GM12865 (cell line): ENCODE measurements at places on chromosomes 4 and X.

GRCh38 chrX:69524781-69525363 is 20.7 kb downstream of the NALF2 start:
- no peak for DNase-seq

- peak; percentile 9 for DNase-seq
Measured at GRCh38 chr4:176635372-176636261, 157.1 kb downstream of the VEGFC start.

DNA sequence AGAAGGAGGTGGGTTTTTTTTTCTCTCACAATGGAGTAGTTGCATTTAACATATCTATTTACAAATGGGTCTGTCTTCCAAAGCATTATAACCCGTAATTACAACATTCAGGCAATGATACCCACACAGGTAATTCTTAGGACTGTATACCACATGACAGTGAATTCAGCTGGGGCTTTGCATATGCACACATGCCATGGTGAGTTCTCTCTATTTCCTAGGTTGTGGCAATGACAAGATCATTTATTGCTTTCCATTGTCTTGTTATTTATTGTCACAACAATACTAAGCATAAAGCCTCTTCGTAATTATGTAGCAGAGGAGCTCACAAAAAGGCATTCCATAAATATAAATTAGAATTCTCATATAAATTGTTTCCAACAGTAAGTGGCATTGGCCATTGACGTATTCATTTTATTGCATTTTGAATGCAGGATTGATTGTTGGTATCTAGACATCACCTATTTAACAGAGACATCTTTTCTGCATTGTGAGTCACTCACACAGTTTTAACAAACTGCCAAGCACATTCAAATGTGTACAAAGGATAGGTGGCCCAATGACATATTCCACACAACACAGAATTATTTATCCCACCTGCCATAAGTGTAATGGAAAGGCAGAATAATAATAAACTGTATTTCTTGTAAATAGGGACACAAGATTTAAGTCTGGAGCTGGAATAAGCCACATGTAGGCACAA is 390.7 kb upstream of the GALNT7 start:
- no peak for DNase-seq

DNA sequence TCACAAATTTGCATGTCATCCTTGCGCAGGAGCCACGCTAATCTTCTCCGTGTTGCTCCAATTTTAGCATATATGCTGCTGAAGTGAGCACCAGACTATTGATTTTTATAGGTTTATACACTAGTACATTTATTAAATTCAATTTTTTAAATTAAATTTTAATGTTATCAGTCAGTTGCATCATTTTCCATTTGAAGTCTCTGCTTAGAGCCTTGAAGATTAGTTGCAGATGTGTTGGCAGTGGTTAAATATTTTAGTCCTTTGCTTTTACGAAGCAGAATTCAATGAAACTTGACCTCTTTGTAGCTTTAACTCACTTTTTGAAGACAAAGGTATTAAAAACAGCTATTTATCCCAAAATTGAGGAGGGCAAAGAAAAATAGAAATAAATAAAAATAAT is 16.5 kb downstream of the TRAPPC11 start:
- DNase-seq, result no peak

GRCh38 chr4:76233967-76234678 is 17.4 kb upstream of the FAM47E start:
- no peak for DNase-seq

- DNase-seq, result no peak
Measured at GRCh38 chrX:21907260-21907659, 33.2 kb upstream of the SMS start.

DNA sequence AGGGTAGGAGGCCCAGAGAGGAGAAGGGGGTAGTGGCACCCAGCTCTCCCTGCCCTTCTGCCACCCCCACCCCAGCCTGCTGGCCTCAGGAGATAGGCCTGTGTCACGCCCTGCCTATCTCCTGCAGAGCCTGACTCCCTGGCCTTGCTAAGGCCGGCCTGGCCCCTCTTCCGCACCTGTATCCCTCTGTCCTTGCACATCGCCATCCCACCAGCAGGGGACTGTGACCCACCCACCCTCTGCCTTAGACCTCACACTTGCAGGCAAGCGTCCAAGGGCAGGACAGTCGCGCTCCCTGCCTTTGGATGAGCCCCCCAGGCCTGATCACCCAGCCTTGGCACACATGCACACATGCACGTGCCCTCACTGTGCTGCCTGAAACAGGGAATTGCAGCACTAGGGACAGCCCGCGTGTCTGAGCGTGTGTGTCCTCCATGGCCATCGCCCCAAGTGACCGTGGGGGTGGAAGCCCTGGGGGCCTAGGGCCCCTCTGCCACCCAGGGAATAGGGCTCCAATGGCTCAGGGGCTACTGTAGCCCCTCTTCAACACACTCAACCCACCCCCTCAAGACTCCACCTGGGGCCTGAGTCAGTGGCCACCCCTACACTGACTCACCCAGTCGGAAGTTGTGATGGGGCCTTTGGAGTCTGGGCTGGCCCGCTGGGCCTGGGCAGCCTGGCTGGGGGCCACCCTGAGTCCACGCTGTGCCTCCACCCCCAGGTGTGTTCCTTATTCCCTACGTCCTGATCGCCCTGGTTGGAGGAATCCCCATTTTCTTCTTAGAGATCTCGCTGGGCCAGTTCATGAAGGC is 2.1 kb downstream of the SLC6A8 start:
- DNase-seq, result no peak

DNA sequence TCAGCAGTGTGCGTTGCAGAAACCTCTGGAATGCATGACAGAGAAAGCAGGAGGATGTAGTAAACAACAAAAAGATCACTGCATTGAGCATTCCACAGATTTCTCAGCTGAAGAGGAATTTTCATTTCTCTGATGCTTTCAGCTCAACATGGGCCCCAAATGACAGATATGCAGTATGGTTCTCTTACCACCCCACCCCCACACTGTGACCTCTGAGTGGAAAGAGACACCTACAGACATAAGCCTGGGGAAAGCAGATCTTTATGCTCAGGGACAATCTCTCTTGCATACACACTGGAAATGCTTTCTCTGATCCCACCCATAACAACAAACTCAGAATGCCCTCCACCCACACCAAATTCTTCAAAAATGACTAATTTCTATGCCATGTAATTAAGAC is 983.7 kb upstream of the LCORL start:
- no peak for DNase-seq
